Caki2 (cell line): ENCODE measurements at places on chromosomes 1 and 21.

DNA sequence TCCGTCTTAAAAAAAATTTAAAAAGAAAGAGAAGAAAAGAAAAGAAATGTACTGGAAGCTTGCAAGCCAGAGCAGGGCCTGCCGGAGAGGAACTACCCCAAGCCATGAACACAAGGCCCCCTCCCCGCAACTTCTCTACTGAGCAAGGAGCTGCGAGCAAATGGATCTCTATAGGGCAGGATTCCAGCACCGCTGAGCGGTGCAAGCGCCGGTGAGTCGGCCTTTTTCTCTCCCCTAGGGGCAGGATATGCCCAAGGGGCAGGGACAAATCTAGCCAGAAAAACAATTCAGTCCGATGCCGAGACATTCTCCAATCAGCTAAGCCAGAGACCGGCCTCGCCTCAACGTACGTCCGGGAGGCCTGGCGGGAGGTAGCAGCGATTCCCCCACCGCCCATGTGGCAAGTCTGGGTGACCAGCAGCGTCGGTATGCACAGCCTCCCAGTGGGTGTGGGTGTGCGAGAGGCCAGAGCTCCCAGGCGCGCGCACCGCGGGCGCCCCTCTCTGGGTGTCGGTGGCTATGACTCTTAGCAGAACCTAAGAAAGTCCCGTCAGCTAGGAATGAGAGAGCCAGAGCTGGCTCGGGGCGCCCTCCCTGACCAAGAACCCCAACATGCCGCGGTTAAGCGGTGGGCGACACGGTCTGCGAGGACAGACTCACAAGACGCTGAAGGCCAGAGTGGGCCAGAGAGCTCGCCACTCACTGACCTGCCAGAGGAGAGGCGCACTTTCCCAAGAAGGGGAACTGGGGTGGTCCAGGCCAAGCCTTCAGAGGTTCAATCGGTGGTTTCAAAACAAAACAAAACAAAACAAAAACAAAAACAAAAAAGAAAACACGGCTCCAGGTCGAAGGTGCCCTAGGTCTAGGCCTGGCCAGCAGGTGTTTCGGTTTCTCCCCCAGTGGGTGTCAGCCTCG, 1.9 kb downstream of the CSMD2 start:
- peak; percentile 52 for DNase-seq

- no peak for DNase-seq
These were observed 23.5 kb downstream of the RSPH1 start for GRCh38 chr21:42472521-42472920.

- peak; percentile 80 for DNase-seq
These were observed 28.5 kb upstream of the SELENON start for GRCh38 chr1:25771221-25772114.

- DNase-seq, result no peak
These were observed 18.4 kb downstream of the MATN1 start for GRCh38 chr1:30704765-30705509.

DNA sequence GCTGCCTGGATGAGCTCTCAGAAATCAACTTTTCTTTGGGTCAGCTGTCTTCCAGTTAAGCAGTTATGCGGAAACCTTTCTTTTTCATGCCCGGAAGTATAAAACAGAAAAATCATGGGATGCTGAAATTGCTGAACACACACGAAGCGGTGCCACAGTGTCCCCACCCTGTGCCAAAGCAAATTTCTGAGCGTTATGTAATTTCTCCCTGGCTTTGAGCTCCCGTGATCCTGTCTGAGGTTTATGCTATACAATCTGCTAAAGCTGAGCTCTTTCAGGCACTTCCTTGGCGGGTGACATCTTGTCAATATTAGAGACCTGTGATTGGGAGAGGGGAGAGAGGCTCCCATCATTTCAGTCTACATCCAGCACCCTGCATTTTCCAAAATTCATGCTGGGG, 201.7 kb downstream of the ROR1 start:
- no peak for DNase-seq

DNA sequence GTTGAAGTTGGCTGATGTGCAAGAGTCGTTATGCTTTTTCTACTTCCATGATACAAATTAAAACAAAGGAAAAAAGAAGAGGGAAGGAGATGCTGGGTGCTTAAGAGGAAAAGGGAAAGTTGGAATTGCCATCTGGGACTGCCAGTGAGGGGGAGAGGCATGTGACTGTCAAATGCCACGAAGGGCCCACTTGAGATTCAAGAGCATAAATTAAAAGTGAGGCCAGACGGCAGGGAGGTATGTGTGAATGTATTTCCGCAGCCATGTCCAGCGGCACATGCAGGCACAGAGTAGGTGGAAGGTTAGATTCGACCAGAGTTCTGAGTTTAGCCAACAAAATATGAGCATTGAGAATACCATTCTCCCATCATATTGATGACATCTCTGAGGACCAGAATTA, 32.0 kb downstream of the NFASC start:
- DNase-seq, result no peak

DNA sequence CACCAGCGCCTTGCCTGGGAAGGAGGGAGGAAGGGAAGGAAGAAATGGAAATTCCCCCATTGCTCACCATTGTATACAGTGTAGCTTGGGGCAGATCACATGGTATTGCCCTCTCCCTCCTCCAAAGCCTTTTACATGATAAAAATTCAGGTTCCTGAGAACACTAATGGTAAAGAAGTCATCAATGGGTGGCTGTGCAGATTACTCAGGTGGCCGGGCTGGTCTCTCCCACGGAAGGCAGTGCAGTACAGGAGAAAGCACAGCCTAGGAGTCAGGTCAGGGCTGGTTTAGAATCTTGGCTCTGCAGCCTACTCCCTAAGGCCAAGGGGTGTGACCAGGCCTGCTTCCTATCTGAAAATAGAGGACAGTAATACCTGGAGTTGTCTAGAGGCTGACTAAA, 107.9 kb downstream of the SUSD4 start:
- no peak for DNase-seq

- no peak for DNase-seq
These were observed 1.2 kb downstream of the NEGR1 start for GRCh38 chr1:72281144-72281543.

DNA sequence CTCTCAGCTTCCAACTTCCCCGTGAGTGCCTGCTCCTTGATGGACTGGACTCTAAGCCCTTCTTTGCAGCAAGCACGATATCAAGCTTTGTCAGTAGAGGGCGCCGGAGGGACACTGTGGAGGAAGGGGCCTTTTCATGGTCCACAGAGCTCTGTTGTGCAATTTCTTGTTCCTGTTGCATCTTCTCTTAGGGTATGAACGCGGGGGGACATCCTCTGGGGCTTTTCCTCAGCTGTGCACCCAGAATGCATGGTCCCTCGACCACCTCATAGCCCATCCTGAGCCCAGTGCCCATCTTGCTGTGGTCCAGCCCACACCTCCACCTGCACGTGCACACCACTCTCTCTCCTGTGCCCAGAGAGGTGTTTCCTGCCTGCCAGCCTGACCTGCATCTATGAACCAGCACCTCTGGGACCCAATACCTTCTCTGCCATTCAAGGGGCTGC, 556.8 kb downstream of the PTPRU start:
- peak; percentile 71 for DNase-seq

DNA sequence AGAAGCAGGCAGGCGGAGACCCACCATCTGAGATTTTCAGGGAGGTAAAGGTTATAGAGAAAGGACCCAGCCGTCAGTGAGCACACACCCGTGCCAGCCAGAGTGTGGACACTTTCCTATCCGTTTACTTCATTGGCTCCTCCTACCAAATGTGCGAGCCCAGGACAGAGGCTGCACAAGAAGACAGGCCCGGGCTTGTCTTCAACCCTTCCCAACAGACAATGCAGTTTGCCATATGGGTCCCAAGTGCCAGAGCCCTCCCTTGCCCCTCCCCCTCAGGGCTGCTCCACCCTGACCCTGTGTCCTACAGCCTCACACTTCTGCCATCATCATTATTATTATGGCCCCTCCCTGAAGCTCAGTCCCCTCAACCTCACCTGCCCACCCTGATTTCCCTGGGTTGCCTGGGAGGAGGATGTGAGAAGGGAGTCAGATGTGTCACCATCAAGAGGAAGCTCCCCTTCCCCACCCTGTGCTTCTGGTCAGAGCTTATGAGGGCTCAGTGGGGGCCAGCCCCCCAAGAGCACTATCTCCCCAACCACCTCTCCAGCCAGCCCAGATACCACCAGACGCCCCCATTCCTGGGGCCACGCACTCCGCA, 9.4 kb downstream of the LAPTM5 start:
- DNase-seq, result peak; percentile 75

- DNase-seq, result peak; percentile 80
These were observed 17.8 kb downstream of the PKNOX1 start for GRCh38 chr21:42991992-42992740.

DNA sequence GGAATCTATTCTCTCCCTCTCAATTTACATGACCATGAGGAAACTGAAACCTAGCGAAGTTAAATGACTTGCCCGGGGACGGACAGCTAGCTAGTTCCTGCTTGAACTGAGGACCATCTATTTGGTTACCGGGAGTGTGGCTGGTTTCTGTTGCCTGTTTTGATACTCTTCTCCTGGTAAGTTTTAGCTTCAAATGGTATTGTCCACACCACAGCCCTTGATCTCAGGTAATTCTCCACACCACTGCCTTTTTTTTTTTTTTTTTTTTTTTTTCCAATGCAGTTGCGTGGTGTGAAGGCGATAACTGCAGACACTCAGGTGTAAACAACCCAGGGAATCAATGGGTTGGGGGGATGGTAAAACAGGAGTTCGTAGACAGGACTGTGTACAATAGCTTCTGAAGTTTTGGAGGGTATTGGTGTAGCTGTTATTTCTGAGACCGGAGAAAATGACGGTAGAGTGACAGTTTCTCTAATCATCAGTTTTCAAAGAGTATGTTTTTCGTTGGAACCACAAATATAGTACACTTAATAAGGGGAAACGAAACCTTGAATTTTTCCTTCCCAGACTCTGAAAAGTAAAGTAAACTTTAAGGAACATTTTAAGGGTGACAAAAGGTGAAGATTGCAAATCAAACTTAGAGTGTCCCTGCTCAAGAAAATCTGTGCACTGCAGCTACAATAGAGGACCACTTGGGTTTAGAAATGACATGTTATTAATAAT, 125.3 kb upstream of the CACYBP start:
- no peak for DNase-seq

DNA sequence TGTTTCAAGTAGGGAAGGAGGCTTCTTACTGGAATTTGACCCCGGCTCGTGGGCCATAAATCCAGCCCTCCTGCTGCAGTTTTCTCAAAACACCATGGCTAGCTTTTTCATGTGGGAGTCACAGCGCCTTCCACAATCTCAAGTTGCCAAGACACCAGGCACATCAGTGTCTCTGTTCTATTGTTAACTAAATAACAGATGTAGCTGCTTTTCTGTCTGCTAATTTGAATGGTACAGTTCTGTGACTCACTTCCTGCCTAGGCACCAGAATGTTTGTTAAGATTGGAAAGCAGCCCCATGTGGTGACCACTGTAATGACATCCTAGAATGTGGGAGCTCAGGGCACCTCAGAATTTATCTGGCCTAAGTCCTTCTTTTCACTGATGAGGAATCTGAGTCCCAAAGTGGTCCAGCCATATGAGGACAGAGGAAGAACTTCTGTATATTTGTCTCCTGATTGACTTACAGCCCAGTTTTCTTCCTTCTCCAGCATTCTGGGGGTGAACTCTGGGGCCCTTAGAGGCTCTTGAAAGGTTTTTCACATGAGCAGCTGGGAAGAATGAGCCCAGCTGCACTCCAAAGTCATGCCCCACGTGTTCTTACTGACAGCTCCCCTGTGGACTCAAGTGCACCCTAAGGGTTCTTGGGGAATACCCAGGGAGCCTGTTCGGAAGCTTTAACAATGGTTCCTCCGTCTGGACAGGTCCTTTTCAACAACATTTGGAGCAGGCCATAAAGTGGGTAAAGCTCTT, 27.5 kb downstream of the TRIM45 start:
- peak; percentile 6 for DNase-seq

GRCh38 chr1:118981436-118981835, 6.7 kb downstream of the TBX15 start:
- DNase-seq, result no peak
